ENCODE measurements at places on chromosomes 5 and 9.

DNA sequence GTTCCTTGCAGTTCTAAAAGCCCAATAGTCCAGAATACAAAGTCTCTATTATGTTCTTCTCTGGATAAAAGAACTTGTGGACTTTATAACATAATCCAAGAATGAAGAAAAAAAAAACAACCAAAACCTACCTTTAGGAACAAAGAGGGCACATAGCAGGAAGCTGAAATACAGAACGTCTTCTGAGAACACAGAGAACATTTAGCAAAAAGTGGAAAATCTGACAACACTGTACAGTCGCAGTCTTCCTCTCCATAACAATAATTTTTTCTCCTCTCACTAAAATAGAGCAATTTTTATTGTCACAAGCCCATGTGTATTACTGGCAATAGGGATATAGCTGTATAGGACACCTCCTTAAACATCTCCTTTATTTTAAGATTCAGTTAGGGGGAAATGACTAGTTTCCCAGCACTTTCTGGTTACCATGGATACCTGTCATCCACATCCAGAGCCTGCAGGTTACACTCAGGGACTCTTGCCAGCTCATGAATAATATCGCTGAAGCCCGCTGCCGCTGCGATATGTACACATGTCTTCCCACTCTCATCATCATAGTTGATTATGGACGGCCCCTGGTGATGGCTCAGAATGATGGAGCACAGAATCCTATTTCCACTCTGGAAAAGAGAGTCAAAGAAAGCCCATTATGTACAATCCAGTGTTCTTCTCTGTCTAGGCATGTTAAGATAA lies 106.5 kb downstream of the ANKRD55 start:
- no peak for DNase-seq

DNA sequence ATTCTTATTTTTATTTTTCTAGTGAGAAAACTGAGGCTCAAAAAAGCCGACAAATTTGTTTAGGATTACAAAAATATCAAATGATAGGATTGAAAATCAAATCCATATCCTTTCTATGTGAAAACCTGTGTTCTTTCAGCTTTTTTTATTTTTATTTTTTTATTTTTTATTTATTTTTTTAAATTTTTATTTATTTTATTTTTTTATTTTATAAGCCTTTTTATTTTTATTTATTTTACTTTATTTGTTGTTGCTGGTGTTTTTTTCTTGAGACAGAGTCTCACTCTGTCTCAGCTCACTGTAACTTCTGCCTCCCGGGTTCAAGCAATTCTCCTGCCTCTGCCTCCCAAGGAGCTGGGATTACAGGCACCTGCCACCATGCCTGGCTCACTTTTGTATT lies 45.4 kb upstream of the CDKN2B start:
- no peak for DNase-seq

DNA sequence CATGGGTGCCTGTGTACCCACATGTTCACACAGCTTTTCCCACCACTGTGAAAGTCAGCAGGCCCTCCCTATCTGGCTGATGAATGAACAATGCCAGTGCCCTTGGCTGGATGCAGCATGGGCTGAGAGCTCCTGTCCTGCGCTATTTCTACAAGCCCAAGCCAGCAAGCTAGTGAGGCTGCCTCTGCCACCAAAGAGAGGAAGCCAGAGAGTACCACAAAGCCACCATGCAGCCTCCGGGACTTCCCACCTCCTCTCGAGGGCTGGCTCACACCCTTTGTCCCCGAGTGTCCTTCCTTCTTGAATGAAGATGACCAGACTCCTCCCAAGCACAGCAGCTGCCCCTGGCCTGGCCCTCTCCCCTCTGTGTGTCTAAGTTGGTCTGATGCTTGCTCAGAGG lies 76.5 kb downstream of the SH3PXD2B start:
- no peak for DNase-seq

- no peak for DNase-seq
These were observed 26.7 kb downstream of the ERGIC1 start for GRCh38 chr5:172860520-172861443.

- DNase-seq: no peak
These were observed 63.3 kb downstream of the ADAMTS16 start for GRCh38 chr5:5203451-5203850.

DNA sequence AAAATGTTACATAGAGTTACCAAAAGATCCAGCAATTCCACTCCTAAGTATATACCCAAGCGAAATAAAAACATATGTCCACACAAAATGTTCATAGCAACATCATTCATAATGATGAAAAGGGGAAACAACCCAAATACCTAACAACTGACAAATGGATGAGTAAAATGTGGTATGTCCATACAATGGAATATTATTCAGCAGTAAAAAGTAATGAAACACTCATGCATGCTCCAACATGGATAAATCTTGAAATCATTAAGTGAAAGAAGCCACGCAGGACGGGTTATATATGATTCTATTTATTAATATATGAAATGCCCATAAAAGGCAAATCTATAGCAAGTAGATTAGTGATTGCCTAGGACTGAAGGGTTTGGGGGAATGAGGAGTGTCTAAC lies 6.0 kb downstream of the DENND1A start:
- no peak for DNase-seq

DNA sequence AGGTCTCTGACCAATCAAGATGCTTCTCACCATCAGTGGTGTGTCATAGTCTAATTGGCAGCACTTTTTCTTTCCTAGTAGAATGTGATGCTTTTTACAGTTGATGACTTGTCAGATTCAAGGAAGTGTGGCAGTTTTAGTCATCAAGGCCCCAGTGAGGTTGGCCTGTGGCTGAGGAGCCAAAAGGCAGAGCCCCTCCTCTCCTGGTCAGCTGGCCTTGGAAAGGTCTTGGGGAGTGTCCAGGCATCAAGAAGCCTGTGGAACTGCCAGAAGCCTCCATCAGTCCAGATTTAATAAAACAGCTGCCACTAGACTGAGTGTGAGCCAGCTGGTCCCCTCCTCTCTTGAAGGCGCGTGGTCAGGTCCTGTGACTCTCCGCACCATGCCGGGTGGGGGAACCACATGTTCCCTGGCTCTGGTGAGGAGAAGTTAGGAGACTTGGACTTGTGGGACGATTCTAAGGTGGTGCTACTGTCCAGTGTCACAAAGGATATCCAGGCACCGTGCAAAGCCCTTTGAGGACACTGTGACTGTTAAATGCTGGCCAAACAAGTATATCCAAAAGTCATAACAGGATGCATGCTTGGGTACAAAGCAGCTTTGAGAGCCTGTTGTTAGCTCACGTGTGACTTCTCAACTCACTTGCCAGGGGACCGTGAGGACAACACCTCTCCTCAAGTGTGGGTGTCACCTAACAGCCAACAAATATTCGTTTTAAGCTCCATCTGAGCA lies 6.1 kb upstream of the ANGPTL2 start:
- no peak for DNase-seq

DNA sequence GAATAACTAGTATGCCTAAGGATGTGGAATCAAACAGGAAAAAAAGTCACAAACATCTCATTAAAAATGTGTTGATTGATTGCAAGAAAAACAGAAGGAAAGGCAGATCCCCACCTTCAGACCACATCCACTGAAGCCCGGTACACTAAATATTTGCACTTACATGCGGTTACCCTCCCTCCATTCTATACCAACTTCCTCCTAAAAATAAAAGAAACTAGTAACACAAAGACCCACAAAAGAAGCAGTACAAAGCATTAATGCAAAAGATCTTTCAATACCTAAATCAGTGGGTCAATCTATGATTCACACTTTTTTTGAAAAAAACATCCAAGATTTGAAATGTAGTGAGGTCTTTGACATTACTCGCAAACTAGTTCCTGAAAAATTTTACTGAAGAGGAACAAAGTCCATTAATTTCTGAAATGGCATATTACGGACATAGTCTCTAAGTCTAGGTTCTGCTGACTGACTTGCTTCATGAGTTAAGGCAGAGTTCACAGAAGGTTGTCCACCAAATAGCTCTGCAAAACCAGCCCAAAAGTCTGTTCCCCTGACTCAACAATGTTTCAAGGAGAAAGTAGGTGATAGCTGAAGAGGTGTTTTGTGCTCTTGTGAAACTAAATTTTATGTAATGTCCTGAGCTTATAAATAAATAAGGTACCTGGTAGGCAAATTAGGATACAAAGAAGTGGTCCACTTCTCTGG lies 100.7 kb downstream of the PAM start:
- DNase-seq: no peak

- DNase-seq: no peak
These were observed 953 bp downstream of the UBE2QL1 start for GRCh38 chr5:6449465-6450158.

- DNase-seq: no peak
These were observed 41.1 kb upstream of the TEX48 start for GRCh38 chr9:114722937-114723620.

- DNase-seq: no peak
These were observed 364.1 kb upstream of the RORB start for GRCh38 chr9:74132986-74133385.

DNA sequence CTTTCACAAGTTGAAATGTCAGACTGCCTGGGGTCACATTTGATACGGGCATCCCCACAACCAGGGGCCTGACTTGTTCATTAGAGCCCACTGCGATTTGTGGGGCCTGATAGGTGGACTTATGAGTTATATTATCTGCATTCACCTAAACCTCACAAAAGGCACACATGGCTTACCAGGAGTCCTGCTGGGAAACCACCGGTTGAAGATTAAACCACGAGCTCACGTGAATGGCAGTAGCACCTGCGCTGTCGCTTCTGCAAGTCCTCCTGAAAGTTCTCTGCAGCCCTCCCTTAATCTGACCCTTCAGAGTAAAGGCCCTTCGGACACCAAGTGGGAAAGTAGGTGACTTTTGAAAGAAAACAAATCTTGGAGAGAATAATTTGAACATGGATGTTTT lies 68.9 kb downstream of the PPIC start:
- no peak for DNase-seq

DNA sequence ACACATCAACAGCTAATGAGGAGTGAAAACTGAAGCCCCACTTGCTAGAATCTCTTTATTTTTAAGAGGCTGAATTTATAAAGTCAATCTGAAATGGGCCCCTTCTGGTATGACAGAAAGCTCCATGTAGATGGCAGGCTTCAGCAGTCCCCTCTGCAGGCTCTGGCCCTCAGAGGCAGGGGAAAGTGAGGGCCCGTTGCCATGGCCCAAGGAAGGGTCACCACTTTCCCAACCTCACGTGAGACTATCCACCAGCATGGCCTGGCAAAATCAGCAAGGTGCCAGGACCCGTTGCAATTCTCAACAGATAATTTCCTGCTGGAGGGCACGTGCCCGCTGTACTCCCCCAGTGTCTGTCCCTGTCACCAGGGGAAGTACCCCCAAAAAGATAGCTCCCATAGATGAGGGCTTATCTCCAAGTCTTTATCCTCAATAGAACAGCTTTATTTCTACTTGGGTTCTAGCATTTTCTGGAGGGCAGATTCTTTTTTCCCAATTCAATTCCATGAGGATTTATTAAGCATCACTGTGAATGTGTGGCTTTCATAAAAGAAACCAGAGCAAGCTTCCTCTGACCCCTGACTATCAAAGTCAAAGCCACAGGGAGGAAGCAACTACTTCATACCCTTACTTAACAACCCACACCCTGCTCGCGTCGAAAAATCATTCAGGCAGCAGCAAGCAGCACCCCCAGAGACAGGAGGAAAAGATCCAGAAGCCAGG lies 85.4 kb upstream of the FSTL4 start:
- no peak for DNase-seq

Data from endothelial cell (in vitro differentiated cells).